Right atrium auricular region (tissue), 2 donors: ENCODE measurements at places on chromosomes 12 and 14.

DNA sequence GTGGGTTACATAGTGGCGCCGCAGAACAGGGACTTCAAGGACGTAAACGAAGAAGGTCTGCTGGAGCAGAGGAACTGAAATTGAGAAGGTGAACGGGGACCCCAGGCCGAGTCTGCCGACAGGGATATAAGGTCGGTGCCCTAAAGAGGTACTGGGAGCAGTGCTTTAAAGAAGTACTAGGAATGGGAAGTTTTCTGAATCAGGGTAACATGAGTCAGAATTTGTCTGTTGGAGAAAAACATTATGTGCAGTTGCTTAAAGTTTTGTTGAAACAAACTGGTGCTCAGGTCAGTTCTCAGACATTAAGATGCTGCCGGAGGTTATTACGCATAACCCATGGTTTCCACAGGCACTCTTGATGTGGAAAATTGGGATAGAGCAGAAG, 14.8 kb upstream of the SLC10A1 start:
- no peak for DNase-seq

DNA sequence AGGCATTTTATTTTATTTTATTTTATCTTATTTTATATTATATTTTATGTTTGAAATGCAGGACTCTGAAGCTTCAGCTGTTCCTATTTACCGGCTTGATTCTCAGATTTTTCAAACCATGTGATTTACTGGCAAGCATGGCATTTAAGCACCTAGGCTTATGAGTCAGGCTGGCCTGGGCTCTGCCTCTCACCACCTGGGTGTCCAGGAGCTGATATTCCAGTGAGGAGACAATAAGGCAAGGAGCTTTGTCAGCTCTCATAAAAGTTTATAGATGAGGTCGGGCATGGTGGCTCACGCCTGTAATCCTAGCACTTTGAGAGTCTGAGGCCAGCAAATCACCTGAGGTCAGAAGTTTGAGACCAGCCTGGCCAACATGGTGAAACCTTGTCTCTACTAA, 2.1 kb downstream of the DAO start:
- DNase-seq: no peak

DNA sequence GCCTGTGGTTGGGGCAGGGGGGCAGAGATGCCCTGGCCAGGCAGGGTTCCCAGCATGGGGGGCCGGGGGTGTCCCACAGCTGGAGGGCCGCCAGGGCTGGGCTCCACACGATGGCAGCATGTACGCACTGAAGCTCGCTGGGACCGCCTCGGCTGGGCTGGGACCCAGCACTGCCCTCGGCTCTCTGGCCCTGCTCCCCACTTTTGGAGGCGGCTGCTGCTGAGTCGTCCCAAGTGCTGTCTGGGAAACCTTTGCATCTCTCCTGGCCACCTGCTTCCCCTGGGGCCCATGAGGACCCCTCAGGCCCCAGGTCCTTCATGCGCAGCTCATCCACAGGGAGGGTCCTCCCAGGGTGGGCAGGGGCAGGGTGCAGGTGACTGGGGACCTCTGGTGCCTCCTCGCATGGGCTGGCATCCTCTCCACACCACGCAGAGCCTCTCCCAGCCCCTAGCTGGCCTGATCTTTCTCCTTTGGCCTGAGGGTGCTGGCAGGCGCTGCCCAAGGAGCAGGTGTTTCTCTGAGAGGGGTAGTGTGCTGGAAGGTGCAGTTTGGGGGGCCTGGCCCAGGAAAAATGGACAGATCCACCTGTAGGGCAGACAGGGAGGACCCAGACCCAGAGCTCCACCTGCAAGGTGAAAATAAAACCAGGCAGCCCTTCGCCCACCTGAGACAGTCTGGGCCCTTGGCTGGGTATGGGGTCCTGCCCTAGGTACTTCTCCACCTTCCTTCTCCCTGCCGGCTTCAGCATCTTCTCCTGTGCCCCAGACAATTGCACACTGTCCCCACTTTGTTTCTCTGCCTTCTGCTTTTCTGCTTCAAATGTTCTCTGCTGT, 46.9 kb downstream of the DLK1 start:
- DNase-seq: no peak

DNA sequence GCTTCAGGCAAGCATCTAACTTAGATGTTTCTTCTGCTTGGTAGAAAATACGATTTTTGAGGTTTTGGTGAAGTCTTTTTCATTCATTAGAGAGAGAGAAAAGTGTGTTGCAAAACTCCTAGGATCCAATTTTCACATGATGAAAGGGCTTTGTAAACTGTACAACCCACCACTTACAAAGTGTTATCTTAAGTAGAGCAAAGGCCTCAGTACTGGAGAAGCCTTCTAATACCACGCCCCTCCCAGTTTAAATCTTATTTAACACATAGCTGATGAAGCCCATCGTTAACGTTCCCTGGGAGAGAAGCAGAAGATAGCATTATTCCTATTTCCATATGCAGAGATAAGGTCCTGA, 869 bp downstream of the APOLD1 start:
- DNase-seq: no peak
